ENCODE measurements at places on chromosomes 4 and X. TPM values are rescaled to one million over a fixed set of nuclear protein-coding genes. Genes with fewer than 3 reads are reported as not detected.

The CDKL2 gene
- polyA plus RNA-seq = 10.8 TPM

DNA sequence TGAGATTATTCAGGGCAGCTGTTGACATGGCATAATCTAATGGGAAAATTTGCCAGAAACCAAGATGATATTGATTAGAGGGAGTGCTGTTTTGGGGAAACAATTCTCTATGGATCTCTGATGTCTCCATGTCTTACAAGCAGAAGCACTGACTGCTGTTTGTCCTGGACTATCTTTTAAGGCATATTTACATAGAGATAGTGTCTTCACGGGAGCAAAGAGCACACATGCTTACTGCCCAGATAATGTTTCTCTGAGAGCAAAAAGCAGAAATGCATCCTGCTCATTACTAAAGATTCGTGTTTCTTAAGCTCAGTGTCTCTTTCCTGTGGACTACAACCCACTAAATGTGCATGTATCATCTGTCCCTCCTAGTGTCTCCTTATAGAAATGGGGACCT, 41.3 kb upstream of the GLRA3 start:
- no peak for DNase-seq

GRCh38 chrX:133698298-133698697, 283.0 kb upstream of the GPC4 start:
- no peak for DNase-seq

The RAB33A gene
- polyA plus RNA-seq = 0.70 TPM

The ANK2 gene
- polyA plus RNA-seq = 61.0 TPM

- DNase-seq = no peak
Observed at GRCh38 chrX:141375011-141375760, 132.9 kb upstream of the SPANXC start.

GRCh38 chr4:56128213-56128612, 179.5 kb downstream of the CEP135 start:
- no peak for DNase-seq

DNA sequence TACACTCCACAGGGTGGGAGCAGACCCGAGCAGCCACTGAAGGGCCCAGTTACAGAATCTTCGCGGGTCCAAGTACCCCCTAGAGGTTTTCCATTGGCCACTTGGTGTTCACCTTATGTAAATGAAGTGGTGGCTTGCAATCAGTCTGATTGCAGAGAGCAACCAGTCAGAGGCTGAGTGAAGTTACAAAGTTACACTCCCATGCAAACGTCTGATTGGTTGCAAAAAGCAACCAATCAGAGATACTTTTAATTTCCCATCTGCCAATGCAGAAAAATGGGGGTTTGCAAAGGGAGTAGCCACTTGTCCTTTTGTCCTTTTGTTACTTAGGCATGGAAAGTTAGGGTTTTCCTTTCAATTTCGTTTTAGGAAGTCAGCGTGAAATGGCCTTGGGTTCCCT, 27.0 kb upstream of the NKAP start:
- DNase-seq = no peak

- DNase-seq = no peak
Observed at GRCh38 chrX:150018931-150019361, 80.7 kb upstream of the EOLA2 start.

DNA sequence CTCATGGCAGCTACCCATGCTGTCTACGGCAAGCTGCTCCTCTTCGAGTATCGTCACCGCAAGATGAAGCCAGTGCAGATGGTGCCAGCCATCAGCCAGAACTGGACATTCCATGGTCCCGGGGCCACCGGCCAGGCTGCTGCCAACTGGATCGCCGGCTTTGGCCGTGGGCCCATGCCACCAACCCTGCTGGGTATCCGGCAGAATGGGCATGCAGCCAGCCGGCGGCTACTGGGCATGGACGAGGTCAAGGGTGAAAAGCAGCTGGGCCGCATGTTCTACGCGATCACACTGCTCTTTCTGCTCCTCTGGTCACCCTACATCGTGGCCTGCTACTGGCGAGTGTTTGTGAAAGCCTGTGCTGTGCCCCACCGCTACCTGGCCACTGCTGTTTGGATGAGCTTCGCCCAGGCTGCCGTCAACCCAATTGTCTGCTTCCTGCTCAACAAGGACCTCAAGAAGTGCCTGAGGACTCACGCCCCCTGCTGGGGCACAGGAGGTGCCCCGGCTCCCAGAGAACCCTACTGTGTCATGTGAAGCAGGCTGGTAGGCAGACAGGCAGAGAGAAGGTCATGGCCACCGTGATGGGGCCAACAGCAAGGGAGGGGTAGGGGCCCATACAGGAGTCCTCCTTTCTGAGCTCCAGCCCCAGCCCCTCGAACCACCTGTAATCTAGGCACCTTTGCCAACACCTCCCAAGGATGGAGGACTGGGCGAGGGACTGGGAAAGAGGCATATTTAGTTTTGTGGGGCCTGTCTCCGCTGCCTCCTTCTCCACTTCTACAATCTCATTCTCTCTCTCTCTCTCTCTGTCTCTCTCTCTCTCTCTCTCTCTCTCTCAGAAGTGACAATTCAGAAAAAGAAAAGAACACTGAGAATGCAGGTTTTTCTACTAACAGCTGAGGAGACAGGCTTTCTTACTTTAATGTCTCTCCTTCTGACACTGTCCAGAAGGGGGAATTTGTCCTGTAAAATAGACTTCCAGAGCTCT, 4.7 kb upstream of the TSPYL2 start:
- DNase-seq = no peak

The MBTPS2 gene
- 32.7 TPM for polyA plus RNA-seq

DNA sequence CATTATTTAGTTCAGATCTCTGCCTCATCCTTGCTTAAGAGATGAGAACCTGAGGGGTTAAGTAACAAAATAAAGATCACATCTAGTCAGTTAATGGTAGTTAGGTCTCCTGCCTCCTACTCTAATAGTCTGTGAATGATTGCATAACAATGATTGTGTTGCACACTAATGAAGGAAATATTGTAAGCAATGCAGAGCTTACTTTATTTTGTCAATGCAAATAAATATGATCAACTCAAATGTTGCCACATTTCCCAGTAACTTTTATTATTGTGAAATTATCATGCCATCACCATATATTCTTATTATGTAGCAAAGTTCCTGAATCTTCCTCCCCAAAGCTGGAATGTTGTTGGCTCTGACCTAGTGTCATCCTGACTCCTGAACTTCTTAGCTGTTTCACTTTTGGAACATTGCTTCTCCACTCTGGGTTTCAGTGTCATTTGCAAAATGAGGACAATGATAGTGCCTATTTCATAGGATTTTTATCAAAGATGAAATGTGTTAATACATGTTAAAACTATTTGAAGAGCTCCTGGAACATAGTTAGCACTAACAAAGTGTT, 17.0 kb upstream of the GABRA4 start:
- DNase-seq = no peak

- DNase-seq = no peak
Observed at GRCh38 chr4:104022831-104023230, 303.0 kb upstream of the TACR3 start.

The IL21 gene
- not detected for polyA plus RNA-seq

DNA sequence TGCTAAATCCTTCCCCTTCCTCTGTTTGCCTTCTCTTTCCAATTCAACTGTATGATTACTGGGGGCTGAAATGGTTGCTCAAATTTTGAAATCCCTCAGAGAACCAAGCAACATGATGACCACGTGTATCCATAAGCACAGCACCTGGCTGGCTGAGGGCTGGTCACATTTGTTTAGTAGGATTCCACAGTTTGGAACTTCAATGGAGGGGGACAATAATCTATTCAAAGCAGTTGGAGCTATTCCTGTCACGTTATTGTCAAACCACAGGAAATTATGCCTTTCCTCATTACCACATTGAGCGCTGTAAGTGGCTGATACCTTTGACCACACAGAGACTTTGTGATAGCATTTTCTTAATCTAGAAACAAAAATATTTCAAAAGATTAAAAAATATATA, 7.0 kb downstream of the TMSB4X start:
- no peak for DNase-seq

GRCh38 chr4:22692736-22693135, at the start of gene GBA3:
TSS of gene GBA3 (plus strand) at chr4:22692937.
- DNase-seq = no peak

The ODAPH gene
- 0.16 TPM for polyA plus RNA-seq

DNA sequence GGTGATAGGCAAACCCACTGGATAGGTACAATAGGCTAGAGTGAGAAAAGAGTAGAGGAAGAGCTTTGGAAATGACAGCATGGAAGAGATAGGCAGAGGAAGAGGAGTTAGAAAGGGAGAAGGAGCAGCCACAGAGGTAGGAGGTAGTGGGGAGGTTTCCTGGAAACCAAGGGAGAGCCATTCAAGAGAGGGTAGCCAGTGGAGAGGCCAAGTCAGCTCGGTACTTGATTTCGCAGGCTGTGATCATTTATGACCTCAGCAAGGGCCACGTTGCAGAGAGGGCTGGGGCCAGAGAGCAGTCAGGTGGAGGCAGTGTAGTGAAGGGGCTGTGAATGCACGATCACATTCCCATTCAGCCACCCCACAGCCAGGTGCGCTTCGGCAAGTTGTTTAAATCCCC, 76.0 kb downstream of the TMEM131L start:
- DNase-seq = no peak

GRCh38 chrX:47030339-47030738, 47.9 kb upstream of the RGN start:
- DNase-seq = peak; percentile 80

DNA sequence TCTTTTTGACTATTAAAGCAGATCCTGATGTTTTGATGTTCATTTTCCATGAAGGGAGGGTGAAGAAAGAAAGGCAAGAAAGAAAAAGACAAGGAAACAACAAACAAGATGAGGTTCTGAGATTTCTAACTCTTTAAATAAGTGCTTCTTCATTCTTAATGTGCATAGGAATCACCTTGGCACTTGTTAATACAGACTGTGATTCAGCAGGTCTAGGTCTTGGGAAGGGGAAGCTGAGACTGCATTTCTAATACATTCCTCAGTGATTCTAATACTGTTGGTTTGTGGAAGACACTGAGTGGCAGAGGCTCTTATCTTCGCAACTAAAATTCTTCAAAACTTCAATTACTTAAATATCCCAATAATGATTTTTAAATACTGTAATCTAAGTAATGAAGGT, 95.2 kb upstream of the NAP1L5 start:
- DNase-seq = no peak

DNA sequence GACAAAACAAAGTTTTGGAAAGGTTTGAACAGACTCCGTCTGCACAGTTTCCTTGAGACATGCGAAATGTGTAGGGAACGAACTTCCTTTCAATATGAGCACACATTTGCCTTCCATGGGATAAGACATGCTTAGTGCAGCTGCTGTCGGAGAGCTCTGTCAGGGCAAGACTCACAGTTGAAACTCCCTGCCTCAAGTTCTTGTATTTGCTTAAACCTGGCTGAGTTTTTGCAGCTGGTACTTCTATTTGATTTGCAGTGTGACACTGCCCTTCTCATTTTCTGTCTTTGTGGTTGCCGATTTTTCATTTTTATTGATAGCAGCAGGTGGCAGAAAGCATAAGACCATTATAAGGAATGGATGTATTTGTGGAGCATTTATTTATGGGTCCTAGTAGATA, 18.2 kb upstream of the RHOH start:
- DNase-seq = no peak

The TMSB15A gene
- 78.0 TPM for polyA plus RNA-seq

GRCh38 chr4:186999686-187000085, 276.0 kb upstream of the FAT1 start:
- no peak for DNase-seq

DNA sequence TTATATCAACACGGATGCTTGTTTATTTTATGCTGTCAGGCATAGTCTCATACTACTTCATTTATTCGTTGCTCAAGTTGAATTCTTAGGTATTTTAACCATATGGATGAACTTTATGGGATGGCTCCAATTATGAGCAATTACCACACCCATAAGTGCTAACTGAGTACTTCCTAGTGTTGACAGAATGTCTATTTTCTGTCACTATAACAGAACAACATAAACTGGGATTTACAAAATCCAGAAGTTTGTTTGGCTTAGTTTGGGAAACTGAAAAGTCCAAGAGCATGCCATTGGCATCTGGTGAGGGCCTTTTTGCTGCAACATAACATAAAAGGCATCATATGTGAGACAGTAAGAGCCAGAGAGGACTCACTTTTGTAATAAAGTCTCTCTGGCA, 21.0 kb downstream of the SULT1E1 start:
- DNase-seq = no peak

The IRS4 gene
- 2.7 TPM for polyA plus RNA-seq

The SYTL4 gene
- polyA plus RNA-seq = 18.6 TPM

- DNase-seq = no peak
Observed at GRCh38 chrX:45803383-45803921, 602.8 kb upstream of the DIPK2B start.

- no peak for DNase-seq
Observed at GRCh38 chr4:182297659-182298058, 54.5 kb downstream of the TENM3 start.

GRCh38 chrX:69109036-69109663, 56.1 kb downstream of the PJA1 start:
- no peak for DNase-seq

DNA sequence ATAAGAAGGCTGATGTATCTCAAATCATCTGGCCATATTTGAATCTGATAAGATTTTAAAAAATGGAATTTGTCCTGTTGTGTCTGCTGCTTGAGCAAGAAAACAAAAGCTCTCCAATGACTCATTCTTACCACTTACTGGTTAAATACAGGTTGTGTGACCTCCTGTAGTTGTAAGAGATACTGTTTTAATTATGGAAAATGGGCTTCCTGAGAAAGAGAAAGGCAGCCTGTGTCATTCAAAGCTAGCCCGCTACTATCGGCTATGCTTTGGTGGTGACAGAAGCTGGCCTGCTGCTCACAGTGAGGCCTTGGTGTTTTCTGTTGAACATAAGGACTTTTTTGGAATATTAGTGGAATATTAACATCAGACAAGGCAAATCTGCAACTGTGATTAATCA, 1722.1 kb upstream of the PCDH10 start:
- DNase-seq = no peak

DNA sequence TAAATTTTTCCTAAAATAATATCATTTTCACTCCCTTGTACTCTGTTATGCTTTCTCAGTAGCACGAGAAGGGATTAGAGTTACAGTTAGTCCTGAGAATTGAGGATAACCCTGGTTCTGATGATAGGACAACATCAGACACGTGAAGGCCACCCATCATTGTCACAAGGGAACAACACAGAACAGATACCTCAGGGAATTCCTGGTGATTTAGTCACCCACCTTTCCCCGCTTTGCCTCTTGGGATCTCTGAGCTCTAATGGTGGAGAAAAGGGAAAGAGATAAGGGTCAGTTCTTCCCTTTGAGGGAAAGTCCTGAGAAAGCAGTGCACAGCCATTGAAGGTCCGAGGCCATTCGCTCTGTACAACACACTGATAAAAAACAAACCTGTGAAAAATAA, 112.3 kb upstream of the GALNT7 start:
- DNase-seq = no peak

DNA sequence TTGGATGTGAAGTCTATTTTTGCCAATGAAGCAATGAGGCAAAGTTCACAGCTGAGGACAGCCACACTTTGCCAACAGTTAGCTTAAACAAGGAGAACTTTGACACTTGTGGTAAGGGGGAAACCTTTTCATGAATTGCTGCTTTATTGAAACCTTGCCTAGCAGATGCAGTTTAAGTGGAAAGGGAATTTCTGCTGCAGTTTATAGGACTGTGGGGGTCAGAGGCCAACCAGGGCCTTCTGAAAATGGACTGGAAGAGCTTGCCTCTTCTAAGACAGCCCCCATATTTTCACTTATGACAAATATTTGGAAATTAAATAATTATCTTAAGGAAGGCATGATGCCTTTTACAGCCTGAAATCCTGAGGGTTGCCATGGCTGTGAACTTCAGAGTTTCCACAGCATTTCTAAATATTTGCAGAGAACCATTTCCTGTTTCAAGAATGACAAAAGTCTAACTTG, 550.3 kb downstream of the RAB28 start:
- no peak for DNase-seq

Measured in renal cortex interstitium (tissue), 15 donors.